Tongue (tissue), 3 donors: ENCODE measurements at places on chromosomes 11 and 22. TPM values are rescaled to one million over a fixed set of nuclear protein-coding genes. Genes with fewer than 3 reads are reported as not detected.

DNA sequence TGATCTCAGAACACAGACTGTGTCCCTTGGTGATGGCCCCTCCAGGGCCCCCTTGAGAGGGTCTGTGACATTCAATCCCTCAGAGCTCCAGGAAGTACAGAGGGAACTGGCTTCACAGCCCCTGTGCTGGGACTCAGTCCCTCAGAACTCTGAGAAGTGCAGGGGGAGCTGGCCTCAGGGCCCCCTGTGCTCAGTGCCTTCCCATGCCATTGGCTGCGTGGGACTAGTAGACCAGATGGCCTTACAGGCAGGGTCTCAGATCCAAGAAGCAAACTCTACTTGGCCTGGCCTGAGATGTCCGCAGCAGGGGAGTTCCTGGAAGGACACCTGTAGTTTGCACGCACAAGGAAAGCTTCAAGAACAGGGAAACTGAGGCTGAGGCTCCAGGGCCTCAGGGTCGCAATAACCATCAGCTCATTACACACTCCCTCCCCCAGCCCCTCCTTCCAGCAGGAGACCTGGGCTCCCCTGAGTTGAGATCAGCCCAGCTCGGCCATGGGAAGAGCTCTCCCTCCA is 138.4 kb downstream of the BRD1 start:
- DNase-seq = no peak

GRCh38 chr11:85086504-85087284 is 540.5 kb downstream of the DLG2 start:
- no peak for DNase-seq

SMC1B gene
- total RNA-seq = 0.10 TPM

DNA sequence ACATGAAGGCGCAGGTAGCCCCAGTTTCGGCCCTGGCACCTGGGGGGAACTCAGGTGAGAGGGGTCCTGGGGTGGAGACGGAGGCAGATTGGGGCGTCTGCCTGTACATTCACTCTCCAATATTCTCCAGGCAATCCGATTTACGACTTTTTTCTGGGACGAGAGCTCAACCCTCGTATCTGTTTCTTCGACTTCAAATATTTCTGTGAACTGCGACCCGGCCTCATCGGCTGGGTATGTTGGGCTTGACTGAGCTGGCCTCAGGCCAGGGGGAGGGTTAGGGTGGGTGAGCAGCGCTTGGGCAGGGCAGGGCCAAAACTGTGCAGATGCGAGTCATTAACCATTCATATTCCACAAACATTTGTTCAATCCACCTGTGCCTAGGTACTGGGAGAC is 1.7 kb downstream of the TM7SF2 start:
- peak; percentile 38 for DNase-seq

OR51L1 gene
- not detected for total RNA-seq

GRCh38 chr11:77519847-77520246 is 46.0 kb upstream of the PAK1 start:
- no peak for DNase-seq

DNA sequence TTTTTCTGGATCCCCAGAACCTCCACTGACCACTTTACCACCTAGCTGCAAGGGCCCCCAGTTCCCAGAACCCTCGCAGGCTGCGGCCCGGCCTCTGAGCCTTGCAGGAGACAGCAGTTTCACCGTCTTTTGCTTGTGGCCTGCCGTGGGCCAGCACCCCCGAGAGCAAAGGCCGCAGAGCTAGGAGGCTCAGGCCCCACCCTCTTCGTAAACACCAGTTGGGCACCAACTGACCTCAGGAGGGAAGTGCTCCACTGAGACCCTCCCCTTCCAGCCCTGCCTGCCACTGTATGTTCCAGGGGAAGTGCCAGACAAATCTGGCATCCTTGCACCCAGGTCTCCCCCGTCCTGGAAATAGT is 23.4 kb upstream of the CREB3L1 start:
- DNase-seq = no peak
